ENCODE measurements at places on chromosomes 2 and 18.
A peak's percentile ranks its signal among the peaks of the same experiment; 100 is the strongest.

DNA sequence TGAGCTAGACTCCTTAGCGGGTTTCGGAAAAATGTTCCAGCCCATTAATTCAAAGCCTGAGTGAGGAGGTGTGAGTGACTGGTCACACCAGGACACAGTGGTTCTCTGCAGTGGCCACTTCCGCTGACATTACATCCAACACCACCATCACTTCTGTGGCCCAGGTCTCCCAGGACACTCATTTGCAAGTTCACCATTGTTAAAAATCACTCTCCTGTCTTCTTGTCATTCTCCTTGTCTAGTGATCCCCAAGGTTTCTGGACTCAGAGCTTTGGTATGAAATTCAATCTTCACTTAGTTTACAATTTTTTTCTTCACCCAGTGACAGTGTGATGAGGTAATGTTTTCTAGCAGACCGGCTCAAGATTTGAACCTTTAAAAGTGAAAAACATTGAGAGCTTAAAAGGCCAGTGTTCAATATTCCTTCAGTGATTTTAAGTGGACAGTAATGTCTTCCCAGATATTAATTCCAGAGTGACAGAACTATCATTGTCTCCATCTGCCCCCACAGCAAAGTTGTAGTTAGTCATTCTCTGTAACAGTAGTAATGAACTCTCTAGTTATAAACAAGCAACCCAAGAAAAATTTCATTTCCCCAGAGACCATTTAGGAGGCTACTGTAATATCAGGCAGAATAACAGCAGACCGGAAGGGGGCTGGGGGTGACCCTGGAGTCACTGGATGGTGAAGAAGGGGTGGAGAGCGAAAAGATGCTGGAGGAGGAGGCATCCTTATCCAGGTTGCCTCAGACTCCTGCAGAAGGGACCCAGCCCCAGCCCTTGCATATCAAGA, 164.9 kb downstream of the GFPT1 start:
- DNase-seq = peak; percentile 73

- peak; percentile 24 for DNase-seq
Observed at GRCh38 chr2:29293830-29294438, 178.7 kb downstream of the CLIP4 start.

- no peak for DNase-seq
Observed at GRCh38 chr2:98828369-98828744, 97.4 kb upstream of the MGAT4A start.

GRCh38 chr2:166167449-166167848, 39.6 kb upstream of the SCN1A start:
- DNase-seq = peak; percentile 74

GRCh38 chr2:237099804-237100203, 14.1 kb downstream of the COPS8 start:
- no peak for DNase-seq

DNA sequence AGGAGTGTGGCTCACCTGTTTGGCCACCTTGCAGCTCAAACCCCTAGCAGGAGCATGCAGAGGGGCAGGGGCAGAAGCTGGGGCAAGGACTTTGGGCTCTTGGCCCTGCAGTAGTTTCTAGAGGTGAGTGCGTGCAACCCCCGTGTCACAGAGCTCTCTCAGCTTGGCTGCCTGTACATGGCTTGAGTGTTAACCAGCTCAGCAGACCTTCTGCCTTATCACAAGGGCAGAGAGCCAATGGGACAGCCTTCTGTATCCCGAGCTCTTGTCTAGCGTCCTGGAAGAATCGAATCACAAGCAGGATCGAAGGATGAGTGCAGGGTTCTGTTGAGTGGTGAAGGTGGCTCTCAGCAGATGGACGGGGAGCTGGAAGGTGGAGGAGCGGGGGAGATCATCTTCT, 120.3 kb upstream of the TMEM18 start:
- DNase-seq = no peak

GRCh38 chr2:48205137-48205798, 299.0 kb upstream of the FBXO11 start:
- DNase-seq = peak; percentile 5

DNA sequence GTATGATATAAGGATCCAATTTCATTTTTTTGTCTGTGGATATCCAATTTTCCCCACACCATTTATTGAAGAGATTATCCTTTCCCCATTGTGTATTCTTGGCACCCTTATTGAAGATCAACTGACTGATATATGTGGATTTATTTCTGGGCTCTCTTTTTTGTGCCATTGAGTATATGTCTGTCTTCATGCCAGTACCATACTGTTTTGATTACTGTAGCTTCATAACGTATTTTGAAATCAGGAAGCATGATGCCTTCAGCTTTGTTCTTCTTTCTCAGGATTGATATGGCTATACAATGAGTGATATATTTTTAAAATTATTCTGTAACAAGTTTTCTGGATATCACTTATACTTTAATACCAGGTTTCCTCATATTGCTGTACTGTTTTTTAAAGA, 58.1 kb upstream of the DLX2 start:
- no peak for DNase-seq

DNA sequence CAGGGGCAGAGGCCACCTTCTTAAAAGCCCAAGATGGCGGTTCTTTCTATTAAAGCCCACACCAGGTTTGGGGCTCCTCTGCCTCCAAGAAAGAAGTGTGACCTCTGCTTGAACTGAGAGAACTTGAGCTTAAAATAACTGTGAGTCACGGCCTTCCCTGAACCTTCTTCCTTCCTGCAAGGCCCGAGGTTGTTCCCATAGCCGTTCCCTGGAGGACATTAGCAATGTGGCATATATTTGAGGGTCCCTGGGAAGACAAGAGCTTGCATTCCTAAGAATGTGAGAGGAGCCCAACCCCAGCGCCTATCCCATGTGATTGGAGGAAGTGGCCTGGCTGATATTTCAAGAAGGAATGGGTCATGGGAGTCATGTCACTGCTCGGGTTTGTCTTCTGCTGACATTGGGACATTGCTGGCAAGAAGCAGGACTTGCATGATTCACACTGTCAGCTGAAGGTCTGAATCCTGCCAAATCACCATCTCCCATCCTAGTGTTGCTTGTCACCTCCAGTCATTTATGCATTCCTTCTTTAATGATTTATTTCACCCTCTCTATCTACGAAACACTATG, 168.1 kb downstream of the TRIB2 start:
- peak; percentile 63 for DNase-seq

DNA sequence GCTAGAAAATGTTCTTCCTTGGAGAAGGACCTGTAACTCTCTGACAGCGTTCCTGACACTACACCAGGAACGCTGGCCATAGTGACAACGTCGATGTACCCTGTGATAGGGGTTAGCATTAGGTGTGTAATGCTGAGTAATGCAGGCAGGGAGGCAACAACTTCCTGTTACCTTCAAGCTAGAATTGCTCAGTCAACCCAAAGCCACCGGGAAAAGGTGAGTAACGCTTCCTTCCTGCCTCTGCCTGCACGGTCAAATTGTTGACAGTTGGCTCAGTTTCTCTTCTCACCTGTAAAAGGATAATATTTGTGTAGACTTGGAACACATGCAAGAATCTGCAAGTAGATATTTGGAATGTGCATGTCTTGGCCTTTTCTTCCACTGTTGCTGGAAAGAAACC, 12.7 kb downstream of the FAM110C start:
- DNase-seq = no peak

DNA sequence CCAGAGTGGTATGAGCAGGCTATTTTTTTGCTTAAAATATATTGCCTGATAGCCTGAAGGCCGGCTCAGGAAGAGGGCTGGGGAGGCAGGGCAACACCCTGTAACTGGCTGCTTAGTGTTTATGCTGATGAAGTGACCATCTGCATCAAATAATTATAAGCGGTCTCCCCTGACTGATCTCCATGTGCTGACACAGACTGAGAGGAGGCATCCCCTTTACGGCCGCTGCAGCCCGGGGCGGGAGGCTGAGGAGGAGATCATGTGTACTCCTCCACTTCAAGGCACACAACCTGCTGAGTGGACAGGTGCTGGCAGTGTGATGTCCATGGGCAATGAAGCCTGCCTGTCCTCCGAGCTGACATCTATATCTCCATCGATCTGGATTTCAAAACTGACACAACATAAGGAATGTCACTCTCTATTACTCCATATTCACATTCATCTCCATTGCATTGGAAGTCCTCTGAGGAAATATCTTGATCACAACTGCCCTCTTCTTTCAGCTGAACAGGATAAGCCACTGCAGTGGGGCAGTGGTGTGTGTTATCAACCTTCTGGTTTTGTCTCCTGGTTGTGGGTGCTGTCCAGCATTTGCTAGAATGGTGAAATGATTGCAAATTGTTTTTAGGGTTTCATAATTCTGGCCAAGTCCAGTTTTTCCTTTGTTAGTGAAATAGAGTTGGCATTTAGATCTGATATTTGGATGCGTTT, 143.5 kb downstream of the AQP4 start:
- no peak for DNase-seq

- DNase-seq = no peak
Observed at GRCh38 chr2:212973347-212973746, 178.1 kb downstream of the IKZF2 start.

DNA sequence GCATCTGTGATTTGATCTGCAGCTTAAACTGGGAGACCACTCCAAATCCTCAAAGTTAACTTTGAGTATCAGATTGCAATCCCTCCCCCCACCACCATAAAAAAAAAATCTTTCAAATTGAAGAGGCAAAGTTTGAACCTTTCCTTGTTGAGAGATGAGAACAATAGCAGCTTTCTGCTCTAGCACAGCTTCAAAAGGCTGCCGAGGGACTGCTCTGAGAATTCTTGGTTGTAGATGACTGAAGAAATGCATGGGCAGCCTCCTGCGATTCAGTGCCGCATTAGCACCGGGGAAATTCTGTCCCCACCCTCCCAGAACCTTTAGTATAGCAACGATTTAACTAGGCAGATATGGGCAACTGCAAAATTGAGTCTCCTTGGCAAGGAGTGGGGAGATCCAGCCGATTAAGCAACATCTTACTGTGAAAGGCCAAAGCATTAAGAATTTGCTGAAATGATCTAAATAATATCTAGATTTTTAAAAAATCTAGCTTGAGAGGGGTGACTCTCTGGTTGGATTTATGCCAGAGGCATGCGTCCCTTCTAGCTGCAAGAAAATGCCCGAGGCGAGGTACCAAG, 3.9 kb upstream of the SP5 start:
- DNase-seq = no peak

GRCh38 chr2:181818840-181819239, 72.7 kb upstream of the ITPRID2 start:
- DNase-seq = no peak

DNA sequence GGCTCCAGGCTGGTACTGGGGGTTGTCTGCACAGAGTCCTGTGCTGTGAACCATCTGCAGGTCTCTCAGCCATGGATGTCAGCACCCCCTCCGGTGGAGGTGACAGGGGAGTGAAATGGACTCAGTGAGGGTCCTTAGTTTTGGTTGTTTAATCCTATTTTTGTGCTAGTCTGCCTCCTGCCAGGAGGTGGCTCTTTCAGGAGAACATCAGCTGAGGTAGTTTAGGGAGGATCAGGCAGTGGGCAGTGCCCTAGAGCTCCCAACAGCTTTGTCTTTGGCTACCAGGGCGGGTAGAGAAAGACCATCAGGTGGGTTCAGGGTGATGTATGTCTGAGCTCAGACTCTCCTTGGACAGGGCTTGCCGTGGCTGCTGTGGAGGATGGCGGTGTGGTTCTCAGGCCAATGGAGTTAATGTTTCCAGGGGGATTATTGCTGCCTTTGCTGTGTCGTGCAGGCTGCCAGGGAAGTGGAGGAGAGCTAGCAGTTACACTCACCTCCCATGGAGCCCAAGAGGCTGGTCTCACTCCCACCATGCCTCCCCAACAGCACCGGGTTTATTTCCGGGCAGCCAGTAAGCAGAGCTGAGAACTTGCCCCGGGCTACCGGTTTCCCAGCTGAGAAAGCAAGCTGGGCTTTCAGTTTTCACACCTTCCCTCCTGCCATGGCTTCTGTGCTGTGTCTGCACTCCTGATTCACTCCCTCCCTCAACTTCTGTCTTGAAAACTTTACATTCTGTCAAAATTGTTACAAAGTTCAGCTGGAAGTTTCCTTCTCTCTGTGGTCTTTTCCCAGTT, 563.4 kb downstream of the XIRP2 start:
- DNase-seq = peak; percentile 19

DNA sequence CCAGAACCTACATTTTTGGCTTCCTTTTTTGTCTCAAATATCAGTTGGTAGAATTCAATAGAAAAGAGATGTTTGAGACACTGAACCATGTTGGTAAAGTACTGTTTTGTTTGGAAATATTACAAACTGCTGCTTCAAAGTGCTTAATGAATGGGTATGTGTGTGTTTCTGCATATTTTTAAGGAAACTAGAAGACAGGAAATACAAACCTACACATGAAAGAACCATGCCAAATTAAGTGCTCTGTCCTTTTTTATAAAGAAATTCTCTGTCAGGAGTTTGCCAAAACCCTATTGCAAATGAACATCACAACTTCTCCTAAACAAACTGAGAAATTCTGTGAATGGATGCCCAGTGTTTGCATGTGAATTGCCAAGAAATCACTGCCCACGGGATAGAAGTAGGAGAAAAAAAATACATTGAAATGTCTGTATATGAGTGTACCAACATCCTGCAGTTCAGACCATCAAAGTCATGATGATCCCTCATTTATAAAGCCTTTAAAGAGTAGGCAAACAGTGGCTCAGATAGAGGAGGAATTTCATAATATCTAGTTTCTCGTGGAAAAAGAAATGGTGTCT, 69.6 kb upstream of the RND3 start:
- DNase-seq = no peak

DNA sequence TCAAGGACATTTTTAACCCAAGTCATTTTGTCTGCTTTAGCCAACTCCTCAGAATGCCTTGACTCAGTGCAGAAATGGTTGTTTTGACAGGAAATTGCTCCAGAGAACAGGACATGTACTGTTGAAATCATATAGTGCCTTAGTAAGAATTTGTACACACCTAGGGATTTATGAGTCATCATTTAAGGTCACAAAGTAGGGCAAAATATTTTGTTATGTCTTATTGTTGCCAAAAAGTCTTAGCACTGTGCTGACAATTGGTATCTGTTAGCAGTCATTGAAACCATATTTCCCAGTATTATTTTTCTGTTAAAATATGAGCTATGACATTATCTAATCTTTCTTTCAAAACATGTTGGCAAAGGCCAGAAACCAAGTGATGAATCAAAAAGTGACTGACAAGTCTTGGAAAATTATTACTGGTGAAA, 104.5 kb downstream of the OSBPL6 start:
- peak; percentile 62 for DNase-seq

GRCh38 chr18:9862686-9863085, 23.1 kb upstream of the TXNDC2 start:
- no peak for DNase-seq

DNA sequence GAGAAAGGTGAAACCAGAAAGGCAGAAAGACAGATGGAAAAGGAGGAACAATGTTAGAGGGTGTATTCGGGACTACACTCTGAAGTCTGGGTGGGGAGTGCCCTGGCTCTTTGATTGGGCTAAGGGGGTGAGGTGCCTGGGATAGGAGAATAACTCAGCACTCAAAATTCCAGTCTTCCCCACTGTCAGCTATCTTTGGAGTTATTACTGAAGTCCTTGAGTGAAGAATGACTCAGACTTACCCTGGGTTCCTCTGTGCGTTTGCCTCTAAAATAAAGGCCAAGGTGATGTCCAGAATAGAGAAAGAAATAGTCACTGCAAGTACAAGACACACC, 151.8 kb upstream of the SERPINE2 start:
- peak; percentile 54 for DNase-seq

All from fibroblast of lung (primary cell).